ENCODE measurements at places on chromosomes 3 and 15.

DNA sequence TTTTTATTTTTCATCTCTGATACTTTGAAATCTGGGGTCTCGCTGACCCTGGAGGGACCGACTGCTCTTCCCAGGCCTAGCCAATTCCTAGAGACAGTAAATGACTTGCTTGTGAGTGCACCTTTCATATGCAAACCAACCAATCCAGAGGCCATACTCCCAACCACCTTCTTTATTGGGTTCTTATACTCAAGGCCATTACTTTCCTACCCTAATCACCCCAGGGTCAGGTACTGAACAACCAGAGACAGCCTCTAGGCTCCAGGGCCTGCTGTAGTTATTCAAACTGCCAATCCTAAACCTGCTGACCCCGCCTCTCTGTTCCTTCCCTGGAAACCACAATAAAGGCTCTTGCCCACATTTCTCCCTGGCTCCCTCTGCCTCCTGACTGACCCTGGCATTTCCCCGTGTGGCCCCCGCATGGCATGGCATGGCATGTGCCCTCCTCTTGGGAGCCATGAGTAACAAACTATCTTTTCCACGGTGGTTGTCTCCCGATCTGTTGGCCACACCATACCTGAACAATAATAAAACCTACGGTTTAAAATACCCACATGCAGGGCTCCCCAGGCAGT is 42.9 kb downstream of the ADCY5 start:
- DNase-seq, result no peak

GRCh38 chr3:142394921-142395622 is 52.8 kb downstream of the XRN1 start:
- no peak for DNase-seq

DNA sequence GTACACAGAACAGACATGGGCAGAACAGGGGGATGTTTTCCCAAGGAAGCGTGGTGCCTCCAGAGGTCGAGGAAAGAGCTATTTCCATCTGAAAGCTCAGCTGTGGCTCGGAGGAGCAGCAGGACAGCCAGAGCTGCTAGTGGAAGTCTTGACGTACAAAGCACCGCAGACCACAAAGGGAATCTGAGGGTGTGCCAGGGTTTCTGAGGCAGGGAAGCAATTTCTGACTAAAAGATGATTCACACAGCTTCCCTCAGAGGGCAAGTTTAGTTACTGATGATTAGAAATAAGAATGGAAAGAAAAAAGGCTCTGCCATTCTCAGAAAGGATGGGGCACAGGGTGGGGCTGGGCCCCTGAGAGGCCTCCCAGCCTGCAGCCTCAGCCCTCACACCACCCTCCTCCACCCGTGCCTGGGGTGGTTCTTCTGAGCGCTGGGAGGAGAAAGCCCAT is 45.8 kb upstream of the SEC13 start:
- DNase-seq, result no peak

- DNase-seq, result no peak
Measured at GRCh38 chr15:65884511-65884910, 15.2 kb downstream of the RAB11A start.

GRCh38 chr3:43451670-43452254 is 165.4 kb downstream of the SNRK start:
- no peak for DNase-seq

GRCh38 chr3:36677331-36678007 is 86.9 kb downstream of the DCLK3 start:
- no peak for DNase-seq

DNA sequence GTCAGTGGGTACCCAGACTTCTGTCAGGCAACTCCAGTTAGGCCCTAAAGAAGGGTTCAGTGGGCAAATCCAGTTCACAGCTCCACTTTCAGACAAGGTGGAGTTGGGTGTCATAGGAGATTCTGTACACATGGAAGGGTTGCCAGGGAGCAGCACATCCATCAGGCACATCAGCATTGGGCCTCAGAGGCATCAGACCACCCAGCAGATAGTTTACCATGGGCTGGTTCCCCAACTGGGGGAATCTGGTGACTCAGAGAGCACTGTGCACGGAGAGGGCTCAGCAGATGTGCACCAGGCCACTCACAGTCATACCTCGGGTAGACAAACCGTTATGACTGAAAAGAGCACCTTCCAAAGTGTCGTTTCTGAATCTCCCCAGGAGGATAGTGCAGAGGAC is 27.2 kb downstream of the SYNM start:
- DNase-seq, result no peak

DNA sequence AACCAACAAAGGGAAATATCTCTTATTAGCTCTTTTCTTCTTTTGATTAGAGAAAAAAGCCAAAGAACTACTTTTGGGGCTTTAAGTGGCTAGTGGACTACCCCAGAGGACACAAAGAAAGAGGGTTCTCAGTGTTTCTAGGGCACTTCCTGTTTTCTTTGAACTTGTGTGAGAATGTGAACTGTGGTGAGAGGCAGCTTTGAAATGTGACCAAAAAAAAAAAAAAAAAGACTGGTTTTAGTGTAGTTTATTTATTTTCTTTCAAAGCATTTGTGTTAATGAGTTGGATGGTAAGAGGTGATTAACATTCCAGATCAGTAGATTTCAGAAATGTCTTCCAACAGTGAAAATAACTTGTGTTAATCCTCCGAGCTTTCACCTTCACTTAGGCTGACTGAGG is 32.4 kb downstream of the SELENOT start:
- DNase-seq, result no peak

GRCh38 chr15:86157606-86158293 is 78.1 kb downstream of the AGBL1 start:
- DNase-seq, result peak; percentile 44

DNA sequence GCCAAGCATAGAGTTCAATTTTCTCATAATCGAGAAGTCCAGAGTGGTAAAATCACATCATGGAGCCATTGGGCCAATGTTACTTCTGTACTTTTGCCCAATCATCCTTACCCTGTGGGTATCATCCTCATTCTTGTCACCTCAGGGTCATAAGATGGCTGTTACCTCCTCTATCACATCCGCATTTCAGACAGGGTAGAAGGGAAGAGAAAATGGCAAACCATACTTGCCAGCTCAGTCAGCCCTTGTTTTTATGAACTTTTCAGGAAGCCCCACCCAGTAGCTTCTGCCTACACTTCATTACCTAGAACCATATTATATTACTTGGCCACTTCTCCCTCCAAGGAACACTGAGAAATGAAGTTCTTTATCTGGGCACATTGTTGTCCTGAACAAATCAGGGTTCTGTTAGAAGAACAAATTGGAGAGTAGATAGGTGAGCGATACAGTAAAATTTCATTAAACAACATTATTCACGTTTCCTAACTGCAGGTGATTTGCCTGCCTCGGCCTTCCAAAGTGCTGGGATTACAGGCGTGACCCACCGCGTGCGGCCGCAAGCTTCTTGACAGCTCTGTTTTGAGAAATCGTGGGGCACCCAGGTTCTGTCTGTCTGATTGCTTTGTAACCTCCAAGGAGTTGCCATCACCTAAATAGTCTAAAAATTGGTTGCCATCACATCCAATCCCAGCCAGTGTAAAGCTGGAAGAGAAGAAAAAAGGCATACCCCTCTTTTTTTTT is 34.5 kb upstream of the RPN1 start:
- no peak for DNase-seq

DNA sequence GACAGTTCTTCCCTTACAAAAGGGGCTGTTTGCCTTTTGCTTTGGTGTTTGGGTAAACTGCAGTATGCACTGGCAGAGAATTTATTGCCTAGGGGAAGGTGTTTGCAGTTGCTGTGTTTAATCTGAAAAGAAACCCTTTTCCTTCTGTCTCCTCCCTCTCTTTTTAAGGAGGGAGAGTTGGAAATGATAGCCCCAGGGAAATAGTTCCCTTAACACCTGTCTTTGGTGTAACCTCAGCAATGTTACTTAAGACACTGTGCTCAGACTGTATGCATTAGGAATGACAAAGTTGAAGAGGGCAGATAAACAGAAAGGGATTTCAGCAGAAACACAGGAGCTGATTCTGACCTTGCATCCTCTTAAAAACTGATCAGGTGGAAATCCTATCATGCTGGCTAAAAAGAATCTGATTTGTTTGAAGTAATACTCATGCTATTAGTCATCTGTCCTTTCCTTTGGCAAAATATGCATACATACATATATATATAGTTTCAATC is 125.4 kb downstream of the TP63 start:
- DNase-seq, result no peak

DNA sequence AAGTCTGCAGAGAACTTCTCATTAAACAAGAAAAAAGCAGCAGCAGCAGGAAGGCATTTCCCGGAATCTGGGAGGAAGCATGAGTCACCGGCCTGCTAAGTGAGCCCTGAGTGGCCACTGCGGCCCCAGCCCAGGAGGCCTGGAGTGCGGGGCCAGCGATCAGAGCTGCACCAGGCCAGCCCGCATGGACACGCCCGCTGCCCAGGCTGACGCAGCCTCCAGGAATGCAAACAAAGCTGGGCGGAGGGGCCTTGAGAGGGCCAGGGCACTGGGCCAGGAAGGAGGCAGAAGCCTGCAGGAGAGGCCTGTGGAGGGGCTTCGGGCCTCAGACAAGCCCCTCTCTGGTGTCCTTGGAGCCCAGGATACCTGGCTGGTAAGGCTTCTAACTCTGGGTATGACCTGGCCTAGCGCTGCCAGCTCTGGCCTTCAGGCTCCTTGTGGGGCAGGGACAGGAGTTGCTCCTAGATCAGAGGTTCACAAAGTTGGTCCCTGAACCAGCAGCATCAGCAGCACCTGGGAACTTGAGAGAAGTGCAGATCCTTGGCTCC is 101.2 kb downstream of the SMAD6 start:
- peak; percentile 67 for DNase-seq

DNA sequence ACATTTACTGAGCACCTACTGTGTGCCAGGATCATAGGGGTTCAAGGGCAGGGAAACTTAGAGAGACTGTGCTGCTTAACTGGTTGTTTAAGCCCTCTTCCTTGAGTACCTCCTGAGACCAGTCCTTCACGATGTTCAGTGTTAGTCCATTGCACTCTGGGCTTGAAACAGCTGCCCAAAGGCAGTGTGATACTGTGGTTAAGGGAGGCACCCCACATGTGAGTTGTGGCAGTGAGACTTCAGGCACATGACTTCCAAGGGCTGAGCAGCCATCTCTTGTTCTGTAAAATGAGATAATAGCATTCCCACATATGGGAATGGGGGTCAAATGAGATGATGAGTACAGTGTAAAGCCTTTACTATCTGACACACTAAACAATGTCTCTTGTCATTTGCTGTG is 75.1 kb downstream of the LINGO1 start:
- no peak for DNase-seq

DNA sequence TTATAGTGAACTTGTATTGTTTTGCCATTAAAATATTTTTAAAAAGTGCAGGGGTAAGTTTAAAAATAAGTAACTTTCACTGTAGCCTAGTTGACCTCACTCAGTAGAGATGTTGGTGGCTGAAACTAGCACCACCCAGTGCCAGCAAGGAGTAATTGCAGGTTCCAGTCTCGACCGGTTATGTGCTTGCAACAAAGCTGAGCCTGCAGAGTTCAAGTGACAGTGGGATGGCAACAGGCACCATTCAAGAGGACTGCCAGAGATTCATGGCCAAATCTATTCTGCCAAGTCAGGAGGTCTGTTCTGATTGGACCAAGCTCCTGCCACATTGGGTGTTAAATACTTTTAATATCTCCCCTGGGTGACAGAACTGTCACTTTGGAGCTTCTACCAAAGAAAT is 2.7 kb downstream of the ADAMTS7 start:
- DNase-seq, result no peak

DNA sequence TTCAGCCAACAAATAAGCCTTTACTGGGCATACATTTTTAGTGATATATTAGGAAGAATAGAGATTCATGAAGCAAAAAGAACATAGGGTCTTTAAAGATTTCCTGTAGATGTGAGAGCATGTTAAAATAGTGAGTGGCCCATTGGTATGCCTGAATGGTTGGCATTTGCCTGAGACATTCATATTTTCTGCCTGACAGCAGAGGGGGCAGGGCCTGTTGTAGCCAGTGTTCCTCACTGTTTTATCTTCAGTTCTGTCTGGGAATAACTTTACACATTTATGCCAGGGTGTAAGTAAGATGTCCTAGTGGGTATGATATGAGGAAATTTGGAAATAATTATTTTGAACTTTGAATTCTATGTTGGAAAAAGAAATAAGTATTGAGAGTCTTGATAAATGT is 704.7 kb upstream of the ARPP21 start:
- no peak for DNase-seq

DNA sequence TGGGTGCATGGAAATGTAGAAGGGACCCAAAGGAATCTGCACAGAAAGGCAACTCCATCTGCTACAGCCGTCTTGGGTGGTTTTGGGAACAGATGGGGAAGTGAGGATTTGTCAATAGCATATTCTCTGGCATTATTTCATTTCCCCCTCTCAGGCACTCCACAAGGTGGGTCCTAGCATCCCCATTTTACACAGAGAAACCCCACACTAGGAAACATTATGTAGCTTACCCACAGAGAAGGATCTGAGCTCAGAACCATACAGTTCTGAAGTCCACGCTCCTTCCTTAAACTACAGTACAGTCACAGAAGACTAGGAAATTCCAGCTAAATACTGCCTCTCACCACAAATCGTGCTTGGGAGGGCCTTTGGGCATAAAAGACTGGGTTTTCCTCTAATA is 61.2 kb upstream of the CTNNB1 start:
- no peak for DNase-seq

- DNase-seq, result no peak
Measured at GRCh38 chr3:43522727-43523362, 99.0 kb downstream of the ANO10 start.

GRCh38 chr3:151371526-151371925 is 13.0 kb downstream of the P2RY12 start:
- no peak for DNase-seq

DNA sequence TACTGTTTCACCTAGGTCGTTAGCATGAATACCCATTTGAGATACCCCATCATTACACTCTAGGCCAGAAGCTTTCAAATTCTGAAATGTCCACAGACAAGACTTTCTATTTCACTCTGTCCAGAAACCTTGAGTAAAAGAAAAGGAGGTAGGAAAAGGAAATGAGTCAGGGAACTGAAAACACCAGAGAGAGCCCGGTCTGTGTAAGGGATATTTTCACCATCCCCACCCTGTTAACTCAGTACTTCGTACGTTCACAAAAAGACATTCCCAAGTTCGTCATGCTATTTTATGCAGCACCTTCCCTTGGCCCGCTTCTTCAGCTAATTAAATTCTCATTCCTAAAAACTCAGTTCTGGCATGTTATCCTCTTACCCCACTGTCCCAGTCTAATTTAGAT is 89.4 kb upstream of the SOX2 start:
- no peak for DNase-seq

DNA sequence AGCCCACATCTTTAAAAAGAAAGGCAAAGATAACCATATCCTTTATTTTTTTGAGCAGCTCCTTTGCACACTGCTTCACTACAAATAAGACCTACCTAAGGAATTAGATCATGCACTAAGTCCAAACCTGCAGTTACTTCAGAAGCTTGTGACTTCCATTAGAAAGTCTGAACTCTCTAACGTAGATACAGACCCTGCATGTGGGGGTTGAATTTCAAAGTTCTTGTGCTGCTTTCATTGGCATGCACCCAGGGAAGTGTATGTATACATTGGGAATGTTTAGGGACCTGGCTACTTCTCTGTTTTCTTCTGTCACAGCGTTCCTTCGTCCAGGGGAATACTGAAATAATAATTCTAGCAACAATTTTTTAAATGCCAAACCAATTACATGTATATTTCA is 185.2 kb upstream of the IL12A start:
- DNase-seq, result no peak

GRCh38 chr3:177652556-177653291 is 455.4 kb upstream of the TBL1XR1 start:
- DNase-seq, result no peak

- no peak for DNase-seq
Measured at GRCh38 chr3:10575601-10576160, 70.3 kb upstream of the ATP2B2 start.

Measured in muscle of arm (tissue), 14 donors.